Activated T-cell treated with anti-CD3 and anti-CD28 coated beads, Interleukin-2, amount 50 U/mL, for 72 hours (primary cell): ENCODE measurements at places on chromosomes 13 and 19. TPM values are rescaled to one million over a fixed set of nuclear protein-coding genes. Genes with fewer than 3 reads are reported as not detected.

SLC5A5 gene
- total RNA-seq: 3.3 TPM

CYP4F3 gene
- total RNA-seq: 0.30 TPM

ZNF574 gene
- total RNA-seq: 12.2 TPM

DNA sequence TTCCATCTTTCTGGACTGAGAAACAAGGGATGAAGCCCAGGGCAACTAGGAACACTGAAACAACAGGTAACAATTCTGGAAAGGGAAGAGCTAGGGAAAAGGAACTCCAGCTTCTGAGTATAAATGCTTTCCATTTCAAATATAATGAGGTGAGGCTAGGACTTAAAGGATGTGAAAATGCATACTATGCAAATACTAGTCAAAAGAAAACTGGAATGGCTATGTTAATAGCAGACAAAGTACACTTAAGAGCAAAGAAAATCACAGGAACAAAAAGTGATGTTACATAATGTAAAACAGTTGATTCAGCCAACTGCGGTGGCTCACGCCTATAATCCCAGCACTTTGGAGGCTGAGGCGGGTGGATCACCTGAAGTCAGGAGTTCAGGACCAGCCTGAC is 6.2 kb downstream of the SIGLEC14 start:
- no peak for DNase-seq

- DNase-seq: no peak
Observed at GRCh38 chr19:51695088-51695487, 2.0 kb downstream of the SPACA6 start.

DNA sequence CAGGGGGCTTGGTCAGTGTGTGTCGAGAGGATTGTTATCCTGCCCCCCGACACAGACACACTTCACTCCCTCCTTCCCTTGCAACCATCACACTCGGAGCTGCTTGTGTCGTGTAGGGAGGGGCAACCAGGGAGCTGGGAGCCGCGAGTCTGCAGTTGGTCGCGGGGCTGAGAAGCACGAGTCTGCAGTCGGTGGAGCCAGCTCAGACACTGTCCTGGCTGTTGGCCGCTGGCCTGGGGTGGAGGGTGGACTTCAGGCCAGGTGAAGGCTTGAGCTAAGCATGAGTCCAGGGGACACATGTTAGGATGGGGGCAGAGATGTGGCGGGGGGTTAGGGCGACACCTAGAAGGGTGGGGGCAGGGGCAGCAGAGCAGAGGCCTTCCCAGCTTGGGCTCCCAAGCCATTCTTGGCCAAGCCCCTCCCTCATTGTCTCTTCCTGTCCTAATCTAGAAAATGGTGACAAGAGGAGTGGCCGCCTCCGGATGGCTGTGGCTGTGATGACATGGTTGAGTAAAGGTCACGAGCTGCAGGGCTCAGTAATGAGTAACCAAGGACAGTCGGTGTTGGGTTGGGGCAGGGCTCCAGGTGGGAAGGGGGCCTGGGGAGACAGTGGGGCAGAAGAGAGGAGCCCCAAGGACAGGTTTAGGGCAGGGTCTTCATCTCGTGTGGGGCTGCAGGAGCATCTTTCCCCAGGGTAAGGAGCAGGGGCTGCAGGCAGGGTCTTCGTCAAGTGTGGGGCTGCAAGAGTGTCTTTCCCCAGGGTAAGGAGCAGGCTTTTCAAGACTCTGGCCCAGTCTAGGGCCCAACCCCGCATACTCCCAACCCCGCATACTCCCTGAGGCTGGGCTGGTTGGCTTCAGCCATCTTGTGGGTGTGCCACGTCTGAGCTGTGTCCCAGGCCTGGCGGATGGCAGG is 8.6 kb downstream of the PPP5C start:
- DNase-seq: peak; percentile 41
